ENCODE measurements at places on chromosomes 2 and 18. TPM values are rescaled to one million over a fixed set of nuclear protein-coding genes. Genes with fewer than 3 reads are reported as not detected.

Gene DYNAP
- total RNA-seq = not detected

Gene CAVIN2
- 106 TPM for total RNA-seq

Gene MPP4
- not detected for total RNA-seq

Gene CDKL4
- total RNA-seq = 0.84 TPM

Gene HOXD8
- 1.2 TPM for total RNA-seq

Gene ZNF521
- 34.4 TPM for total RNA-seq

Gene VWA3B
- not detected for total RNA-seq

Gene DUSP19
- 5.9 TPM for total RNA-seq

Gene APCDD1
- 55.1 TPM for total RNA-seq

Gene FEV
- not detected for total RNA-seq

DNA sequence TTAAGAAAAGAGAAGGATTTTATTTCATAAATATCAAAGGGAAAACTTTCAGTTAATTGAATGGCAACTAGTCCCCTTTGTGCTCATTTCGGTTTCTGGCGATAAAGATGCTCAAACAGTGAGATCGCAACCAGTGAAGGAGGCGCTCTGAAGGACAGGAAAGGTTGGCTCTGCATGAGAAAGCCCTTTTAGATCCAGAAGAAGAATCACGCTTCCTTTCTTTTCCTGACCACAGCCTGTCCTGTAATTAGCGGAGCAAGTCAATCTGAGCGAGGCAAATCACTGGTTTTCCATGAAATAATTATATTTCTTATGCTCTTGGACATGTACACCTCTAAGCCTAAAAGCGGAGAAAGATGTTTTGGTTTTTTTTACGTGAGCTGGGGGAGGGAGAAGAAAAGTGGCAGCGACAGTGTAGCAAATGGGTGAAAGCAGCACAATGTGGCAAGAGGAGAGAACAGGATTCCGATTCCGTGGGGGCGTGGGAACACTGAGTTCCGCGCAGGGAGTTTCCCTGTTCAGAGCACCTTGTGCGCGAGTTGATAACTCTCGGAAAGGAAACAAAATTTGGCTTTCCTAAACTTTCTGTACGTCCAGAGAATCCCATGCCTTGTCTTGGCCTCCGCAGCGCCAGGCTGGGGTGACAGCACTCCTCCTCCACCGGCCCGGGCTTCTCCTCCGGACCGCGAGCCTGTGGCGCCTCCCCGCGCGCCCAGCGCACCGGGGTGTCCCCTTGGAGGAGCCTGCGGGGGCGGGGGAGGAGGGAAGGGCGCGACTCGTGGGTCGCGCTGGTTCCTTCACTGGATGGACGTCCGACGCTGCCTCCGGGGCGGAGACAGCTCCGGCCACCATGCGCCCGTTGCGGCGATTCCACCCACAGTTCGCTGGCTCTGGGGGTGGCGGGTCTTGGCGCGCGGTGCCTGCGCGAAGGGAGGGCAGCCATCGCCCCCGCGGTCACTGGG, 620 bp upstream of the SLC9A2 start:
- DNase-seq = peak; percentile 26

- DNase-seq = no peak
Measured at GRCh38 chr2:131646669-131647297, 119.1 kb downstream of the CCDC74A start.

GRCh38 chr18:902229-902628, 2.4 kb upstream of the ADCYAP1 start:
- no peak for DNase-seq

DNA sequence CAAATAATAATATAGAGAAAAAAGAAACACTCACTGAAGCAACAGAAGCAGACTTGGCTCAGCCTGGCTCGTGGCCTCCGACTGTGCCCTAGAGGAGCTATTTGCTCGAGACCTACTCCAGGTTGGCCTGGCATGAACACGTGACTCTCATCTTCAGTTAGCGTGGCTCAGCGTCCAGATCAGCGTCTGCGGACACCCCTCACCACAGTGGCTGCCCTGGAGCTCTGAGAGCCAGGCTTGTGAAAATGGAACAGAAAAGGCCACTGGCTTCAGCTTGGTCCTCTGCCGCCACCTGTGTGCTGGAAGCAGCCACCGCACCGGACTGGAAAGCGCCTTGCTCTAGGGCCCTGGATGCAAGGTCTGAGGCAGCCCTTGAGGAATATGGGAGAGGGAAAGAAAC, 1184.0 kb upstream of the GYPC start:
- DNase-seq = no peak

DNA sequence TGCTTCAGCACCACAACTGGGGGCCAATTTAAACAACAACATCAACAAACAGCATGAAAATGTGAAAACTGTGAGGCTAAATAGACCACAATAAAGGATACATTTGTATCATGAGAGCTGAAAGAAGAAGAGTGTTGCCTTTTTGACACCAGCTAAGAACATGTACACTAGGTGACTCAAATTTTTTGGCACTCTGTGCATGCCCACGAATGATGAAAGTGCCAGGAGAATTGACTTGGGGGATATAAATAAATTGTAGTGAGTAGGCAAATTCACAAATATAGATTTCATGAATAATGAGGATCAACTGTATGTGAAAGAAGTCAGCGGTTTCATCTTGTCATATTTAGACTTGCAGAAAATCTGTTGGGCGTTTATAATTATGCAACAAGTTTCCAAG, 1388.0 kb upstream of the LRRTM1 start:
- DNase-seq = no peak

DNA sequence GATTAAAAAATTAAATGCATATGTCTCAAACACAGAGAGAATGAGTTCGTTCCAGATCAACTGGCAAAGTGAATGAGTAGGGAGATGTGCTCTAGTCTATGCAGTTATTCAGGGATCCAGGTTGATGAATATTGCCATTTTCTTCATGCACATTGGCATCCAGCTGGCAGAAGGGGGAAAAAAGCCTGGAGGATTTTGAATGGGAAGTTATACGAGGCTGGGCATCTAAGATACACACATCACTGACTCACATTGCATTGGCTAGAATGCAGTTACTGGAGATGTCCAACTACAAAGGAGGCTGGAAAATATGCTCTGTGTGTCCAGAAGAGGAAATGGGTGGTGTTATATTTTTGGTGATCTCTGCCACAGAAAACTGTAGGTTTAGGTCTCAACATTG, 270.9 kb upstream of the FIGN start:
- no peak for DNase-seq

- no peak for DNase-seq
Measured at GRCh38 chr2:215627771-215628170, 191.9 kb upstream of the FN1 start.

GRCh38 chr2:105584435-105585010, 160.2 kb upstream of the NCK2 start:
- DNase-seq = no peak

GRCh38 chr18:79510046-79510685, 114.4 kb downstream of the NFATC1 start:
- DNase-seq = no peak

GRCh38 chr2:52877703-52878102, 889.9 kb upstream of the CHAC2 start:
- no peak for DNase-seq

GRCh38 chr2:1625281-1626001, 118.9 kb downstream of the PXDN start:
- no peak for DNase-seq

GRCh38 chr2:74007711-74008110, 23.0 kb downstream of the TET3 start:
- no peak for DNase-seq

- no peak for DNase-seq
Measured at GRCh38 chr2:199460101-199460671, 2.4 kb upstream of the SATB2 start.

DNA sequence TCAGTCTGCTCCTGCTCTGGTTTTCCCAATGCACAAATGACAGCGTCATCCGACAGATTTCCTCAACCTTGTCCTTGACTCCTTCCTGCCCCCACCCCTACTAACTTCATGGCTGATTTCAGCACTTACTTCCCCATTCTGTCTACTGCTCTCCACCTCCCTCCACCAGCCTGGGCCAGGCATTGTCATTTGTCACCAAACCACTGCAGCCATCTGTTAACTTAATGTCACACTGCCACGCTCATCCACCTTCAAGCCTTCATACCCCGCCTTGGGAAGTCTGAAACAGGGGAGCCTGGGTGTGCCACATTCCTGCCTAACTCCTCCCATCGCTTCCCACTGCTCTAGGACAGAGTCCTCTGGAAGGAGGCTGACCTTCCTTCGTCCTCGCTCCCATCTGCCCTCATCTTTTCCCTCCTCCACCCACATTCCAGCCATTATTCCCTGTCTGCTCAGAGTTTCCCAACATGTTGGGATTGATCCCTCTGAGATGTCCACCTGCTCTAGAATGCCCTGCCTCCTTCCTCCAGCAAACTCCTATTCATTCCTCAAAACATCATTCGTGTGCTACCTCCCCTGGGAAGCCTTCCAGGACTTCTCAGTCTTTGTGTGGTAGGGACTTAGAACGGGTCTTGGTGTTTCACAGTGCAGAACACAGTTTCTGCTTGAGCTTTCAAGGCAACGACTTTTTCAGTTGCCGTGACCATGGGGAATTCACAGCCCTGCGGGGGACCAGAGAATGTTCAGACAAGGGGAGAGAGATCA, 42.2 kb upstream of the SMAD7 start:
- DNase-seq = no peak

GRCh38 chr2:112656679-112657078, 10.9 kb downstream of the SLC20A1 start:
- DNase-seq = no peak

GRCh38 chr2:10412380-10412779, 35.7 kb downstream of the ODC1 start:
- DNase-seq = no peak
